ENCODE measurements at places on chromosomes 7 and 10. TPM values are rescaled to one million over a fixed set of nuclear protein-coding genes. Genes with fewer than 3 reads are reported as not detected.

DNA sequence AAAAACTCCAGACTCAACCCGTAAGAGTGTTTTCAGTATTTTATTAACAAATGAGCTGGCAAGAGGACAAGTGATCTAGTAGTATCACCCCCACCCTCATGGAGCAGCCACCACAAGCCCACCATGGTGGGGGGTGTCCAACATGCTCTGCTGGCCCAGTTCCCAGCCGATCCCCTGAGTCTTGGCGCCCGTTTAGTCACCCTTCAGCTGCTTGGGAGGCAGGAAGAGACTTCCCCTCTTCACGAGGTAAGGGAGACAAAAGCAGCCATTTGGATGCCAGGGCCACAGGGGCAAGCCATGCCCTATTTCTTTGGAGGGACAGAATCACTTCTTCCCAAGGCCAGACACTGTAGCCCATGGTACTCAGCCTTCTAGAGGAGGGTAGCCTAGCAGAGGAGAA is 54.1 kb downstream of the NOD1 start:
- DNase-seq: no peak

- DNase-seq: peak; percentile 38
Measured at GRCh38 chr10:47264797-47265281, 35.2 kb upstream of the GDF10 start.

GRCh38 chr7:156473476-156474240 is 166.9 kb upstream of the RNF32 start:
- DNase-seq: no peak

DNA sequence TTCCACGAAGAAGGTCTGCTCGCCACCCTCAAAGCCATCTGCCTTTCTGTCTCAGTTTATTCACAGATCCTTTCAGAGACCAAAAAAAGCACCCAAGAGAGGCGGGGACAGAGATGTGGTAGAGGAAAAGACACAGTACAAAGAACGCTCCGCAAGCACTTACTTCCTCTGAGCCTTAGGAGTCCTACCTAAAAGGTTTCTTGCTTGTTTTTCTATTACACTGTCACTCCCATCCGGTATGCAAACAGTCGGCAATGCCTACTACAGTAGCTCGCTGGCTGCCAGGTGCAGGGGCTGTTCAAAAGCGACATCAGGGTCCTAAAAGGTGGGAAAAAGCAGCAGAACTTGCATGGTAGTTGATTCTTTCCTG is 816 bp downstream of the TECPR1 start:
- DNase-seq: no peak

- no peak for DNase-seq
Measured at GRCh38 chr7:23864973-23865372, 155.0 kb downstream of the STK31 start.

Gene KLF14
- total RNA-seq: not detected

Gene FAM221A
- 2.3 TPM for total RNA-seq

Gene DYNC1I1
- 17.4 TPM for total RNA-seq

Gene FAM25A
- total RNA-seq: not detected

Gene FAM131B
- 4.0 TPM for total RNA-seq
